ENCODE measurements at places on chromosomes 11 and 22.

- peak; percentile 61 for DNase-seq
These were observed 4.0 kb downstream of the TRIM6 start for GRCh38 chr11:5600374-5600851.

GRCh38 chr22:37469416-37470086, 16.6 kb downstream of the MFNG start:
- no peak for DNase-seq

DNA sequence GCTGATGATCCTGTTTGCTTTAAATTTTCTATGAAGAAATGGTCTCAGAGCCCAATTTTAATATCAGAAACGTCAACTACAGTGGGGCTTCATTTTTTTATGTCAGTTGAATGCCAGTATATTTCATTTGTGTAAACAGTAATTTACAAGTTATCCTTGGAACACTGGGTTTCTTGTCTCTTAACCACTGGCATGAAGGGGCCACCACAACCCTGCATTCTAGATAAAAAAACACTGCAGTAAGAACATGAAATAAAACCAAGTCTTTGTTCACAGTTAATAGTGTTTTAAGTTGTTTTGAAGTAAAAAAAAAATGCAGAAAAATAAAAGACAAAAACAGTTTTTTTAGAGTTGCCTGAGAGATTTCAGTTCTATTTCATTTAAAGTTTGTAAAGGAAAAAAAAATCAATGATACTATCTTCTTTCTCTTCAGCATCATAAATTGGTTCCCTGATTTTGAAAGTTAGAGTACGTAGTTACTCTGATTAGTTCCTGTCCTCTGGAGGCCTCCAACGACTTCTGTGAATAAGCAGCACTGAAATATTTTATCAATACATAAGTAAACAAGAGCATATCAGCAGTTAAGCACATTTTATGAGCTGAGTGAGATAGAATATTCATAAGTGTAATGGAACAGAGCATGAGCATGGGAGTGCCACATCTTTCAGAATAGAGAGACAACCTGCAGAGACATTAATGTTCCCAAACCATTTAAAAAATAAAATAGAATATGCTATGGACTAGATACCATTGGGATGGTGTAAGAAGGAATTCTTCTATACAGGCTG, 7.8 kb upstream of the DDI1 start:
- no peak for DNase-seq

- DNase-seq, result peak; percentile 86
These were observed 4.4 kb upstream of the PRR5 start for GRCh38 chr22:44697423-44698141.

GRCh38 chr11:119863851-119864601, 135.0 kb upstream of the NECTIN1 start:
- DNase-seq, result peak; percentile 25

GRCh38 chr11:107494055-107494454, 36.4 kb upstream of the CWF19L2 start:
- no peak for DNase-seq

DNA sequence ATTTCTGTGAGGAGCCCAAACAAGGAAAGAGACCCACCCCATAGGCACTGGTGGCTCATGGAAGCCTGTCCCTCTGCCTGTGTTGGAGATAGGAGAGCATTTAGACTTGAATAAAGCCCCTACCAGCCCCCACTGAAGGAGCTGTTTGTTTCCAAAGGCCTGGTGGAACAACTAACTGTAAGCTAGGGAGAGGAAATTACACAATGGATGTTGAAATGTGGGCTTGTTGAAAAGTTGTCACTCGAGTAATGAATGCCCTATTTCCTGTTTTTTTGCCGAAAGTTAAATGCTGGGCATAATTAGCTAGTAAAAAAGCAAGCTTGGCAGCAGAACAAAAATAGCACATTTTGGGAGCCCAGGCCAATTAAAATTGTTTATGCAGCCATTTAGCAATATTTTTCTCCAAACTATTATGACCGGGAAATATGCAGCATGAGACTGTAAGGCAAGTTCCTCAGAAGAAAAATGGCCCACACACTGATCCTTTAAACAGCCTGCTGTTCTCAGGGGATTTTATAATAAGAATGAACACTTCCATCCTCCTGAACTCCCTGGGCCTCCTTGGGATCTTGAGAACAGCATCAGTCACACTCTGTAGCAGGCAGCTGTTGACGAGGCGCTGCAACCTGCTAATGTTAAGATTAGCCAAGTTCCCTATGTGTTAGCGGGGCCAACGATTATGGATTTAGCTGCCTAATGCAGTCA, 38.6 kb upstream of the LMO2 start:
- no peak for DNase-seq

DNA sequence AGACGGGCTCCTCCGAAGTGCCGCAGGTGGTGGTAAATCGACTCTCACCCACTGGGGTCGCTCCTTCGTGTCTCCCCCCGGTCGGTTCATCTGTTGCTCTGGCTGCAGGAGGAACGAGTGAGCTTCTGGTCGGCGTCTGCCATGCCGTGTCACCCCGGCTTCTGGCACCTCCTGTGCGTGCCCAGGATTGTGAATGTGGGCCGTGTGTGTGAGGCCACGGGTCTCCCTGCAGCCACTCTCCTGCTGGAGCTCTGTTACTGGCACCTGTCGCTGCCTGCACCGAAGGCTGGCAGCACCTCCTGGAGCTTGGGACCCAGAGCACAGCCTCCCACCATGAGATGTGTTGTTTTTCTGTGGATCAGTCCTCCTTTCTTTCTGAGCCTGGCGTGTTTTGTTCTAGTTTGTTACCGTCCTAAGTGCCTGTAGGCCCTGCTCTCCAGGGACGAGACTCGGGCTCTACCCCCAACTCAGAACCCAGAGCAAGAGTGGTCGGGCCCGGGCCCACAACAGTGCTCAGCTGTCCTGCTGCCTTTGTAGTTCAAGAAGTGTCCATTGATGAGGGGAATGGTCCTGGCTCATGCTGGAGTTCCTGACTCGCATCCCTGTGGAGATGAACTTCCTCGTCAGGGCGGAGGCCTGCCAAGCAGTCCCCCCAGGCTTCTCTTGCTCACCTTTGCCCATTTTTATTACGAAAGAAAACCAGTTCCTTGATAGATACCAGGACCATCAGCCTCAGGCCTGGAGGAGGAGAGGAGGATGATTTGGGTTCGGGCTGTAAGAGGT, 66.6 kb downstream of the MED15 start:
- no peak for DNase-seq

DNA sequence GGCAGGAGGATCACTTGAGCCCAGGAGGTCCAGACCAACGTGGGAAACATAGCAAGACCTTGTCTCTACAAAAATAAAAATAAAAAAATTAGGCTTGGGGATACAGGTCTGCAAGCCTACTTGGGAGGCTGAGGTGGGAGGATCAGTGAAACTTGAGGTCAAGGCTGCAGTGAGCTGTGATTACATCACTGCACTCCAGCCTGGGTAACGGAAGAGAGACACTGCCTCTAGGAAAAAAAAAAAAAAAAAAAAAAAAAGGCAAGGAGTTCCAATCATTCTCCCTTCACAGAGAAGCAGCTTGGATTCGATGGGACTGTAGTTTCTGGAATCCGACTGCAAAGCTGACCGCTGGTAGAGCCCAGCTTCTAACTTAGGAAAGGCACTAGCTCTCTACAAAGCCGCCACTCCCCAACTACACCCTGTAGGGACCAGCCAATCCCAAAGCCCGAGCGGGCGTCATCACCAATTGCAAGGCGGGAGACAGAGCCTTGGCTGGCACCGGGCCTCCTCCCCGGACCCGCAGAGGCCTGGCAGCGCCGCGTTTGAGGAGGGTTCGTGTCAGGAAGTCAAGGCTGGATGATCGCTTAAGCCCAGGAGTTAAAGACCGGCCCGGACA, 716 bp upstream of the DDB2 start:
- DNase-seq, result peak; percentile 97

DNA sequence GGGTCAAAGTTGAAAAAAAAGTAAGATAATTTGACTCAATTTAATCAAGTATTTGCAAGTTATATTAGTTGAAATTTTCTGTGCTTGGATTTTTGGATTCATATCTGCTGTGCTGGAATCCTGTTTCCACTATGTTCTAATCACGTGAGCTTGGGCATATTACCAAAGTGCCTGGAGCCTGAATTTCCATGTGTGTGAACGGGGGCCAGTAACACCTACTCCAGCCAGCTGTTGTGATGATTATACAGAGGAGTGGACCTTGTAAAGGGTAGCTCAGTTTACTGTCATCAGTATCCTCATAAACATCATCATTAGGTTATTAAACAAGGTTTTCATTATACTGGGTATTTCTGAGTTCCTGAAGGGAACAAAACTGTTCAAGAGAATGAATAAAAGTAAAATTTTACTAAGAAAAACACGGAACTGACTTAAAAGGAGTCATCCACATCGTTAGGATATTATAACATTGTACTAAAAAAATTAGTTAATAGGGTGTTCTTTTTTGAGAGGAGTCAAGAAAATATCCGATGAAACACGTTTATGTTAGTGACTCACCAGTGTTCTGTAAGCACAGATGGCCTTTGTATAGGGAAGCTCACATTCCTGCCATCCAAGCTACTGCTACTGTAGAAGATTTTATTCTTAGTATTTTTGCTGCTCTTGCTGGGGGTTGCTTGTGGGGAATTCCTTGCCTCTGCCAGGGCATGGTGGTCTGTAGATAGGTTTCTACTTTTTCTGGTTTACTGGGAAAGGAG, 144.1 kb downstream of the ARHGAP42 start:
- DNase-seq, result no peak

DNA sequence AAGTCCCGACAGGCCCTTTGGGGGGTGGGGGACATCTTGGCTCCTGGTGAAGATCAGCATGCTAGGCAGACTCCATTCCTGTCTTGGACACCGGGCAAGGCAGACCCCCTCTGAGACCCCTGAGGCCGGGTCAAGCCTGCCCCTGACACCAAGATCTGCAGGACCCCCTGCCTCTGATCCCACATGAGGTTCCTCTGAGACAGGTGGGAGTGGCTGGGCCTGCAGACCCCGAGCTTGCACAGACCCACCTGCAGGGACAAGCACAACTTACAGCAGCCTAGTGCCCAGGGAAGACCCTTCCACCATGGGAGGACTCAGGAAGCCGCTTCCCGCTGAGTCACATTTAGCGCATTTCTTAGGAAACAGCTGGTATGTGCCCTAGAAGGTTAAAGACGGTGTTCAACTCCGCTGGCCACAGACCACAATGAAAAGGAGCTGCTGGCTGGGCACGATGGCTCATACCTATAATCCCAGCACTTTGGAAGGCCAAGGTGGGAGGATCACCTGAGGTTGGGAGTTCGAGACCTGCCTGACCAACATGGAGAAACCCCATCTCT, 15.5 kb downstream of the ARVCF start:
- DNase-seq, result no peak

- DNase-seq, result no peak
These were observed 34.4 kb downstream of the PRCP start for GRCh38 chr11:82865841-82866240.

- no peak for DNase-seq
These were observed 847.1 kb downstream of the OPCML start for GRCh38 chr11:132685174-132685611.

GRCh38 chr22:44031158-44031952, 7.3 kb downstream of the PARVB start:
- no peak for DNase-seq

- peak; percentile 70 for DNase-seq
These were observed 159.2 kb downstream of the MSANTD4 start for GRCh38 chr11:105862736-105863367.

- DNase-seq, result no peak
These were observed 33.6 kb downstream of the NEU3 start for GRCh38 chr11:75022296-75022695.

DNA sequence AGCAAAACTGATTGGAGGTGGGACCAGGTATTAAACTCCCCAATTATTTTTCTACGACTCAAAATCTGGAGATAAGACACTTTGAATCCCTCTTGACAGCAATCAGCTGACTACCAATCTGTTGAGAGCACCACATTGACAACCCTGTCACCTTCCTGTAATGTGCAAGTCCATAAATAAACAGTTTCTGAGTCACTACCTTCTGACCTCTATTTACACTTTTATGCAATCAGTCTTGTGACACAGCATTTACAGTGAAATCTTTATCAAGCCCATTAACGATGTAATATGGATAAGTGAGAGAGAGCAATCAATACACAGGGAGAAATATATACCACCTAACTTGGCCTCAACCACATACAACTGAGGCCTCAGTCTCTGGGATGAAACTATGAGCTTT, 283.7 kb upstream of the ANO5 start:
- no peak for DNase-seq

DNA sequence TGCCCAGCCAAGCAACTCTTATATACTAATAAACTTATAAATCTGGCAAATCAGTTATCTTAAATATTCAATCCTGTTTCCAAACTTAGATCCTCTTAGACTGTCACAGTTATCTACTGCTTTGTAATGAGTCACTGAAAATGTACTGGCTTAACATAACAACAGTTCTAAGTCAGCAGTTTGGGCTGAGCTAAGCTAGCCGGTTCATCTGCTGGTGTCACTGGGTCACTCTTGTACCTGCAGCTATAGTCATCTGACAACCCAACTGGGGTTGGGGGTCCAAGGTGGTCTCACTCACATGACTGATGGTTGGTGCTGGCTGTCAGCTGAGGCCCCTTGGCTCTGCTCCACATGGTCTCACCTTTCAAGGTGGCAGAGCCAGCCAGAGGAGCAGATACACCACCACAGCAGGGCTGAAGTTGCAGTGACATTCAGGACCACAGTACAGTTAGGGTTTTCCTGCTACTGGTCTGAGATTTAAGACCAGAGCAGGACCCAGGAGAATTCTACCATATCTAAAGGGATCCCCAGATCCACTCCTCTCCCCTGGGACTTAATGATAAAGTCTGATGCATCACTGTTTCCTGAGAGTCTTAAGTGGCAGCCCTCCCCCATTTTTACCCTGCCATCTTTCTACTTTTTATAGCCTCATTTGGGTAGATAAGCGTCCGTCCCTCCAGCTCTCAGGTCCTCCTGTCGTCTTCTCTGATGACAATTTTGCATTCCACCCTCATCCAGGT, 7.9 kb upstream of the MACROD1 start:
- no peak for DNase-seq

DNA sequence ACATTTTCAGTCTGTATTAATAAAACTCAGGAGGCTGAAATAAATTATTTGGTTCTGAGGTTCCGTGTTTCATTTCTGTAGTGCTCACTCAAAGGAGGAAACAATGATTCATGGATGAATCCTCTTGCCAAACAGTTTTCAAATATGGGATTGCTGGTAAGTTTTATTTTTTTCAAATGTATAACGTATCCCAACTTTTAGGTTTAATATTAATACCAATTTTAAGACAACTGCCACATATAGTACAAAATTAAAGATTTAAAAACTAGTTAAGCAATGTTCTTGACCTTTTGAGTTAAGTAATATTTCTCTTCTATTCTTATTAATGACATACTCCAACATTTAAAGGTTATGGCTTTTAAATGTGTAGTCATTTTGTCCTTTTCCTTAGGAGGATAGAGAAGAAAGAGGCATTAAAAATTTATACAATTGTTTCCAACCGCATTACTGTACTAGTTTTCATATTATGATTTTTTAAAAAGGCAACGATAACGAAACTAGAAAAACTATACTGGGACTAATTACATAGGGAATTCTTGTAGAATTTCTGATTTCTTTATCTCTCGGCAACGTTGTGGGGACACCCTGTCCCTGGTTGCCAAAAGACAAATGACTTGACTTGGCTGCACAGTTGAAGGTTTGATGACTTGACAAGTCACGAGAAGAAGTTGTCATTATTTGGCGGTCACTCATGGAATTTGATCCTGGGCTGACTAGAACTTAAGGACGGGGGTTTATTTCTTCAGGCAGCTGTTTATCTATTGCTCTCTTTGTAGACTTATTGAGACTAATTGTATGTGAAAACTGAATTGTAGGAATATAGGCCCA, 69.1 kb upstream of the ADSL start:
- DNase-seq, result no peak

Measured in RPMI8226 (cell line).